ENCODE measurements at places on chromosomes 3 and 15.

GRCh38 chr3:180036092-180036670, 556 bp downstream of the PEX5L start:
- DNase-seq, result no peak

GRCh38 chr3:153688301-153689120, 432.7 kb upstream of the ARHGEF26 start:
- DNase-seq, result no peak

DNA sequence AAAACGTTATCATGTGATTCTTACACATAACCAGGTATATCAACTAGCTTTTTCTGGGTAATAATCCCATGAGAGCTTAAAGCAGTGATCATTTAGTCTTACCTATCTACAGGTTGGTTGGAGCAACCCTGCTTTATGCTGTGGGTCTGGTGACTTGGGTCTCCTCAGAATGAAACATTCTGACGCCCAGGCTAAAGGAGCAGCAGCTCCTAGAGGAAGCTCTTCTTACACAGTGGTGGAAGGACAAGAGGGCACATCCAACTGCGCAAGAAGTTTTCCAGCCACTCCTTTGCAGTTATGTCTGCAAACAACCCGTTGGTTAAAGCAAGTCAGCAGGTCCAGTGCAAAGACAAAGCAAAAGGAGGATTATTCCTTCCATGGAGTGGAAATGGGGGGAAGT, 377.5 kb downstream of the EDEM1 start:
- DNase-seq, result no peak

GRCh38 chr3:11282250-11283138, 10.3 kb downstream of the ATG7 start:
- no peak for DNase-seq

GRCh38 chr3:31522152-31522551, 10.6 kb upstream of the STT3B start:
- no peak for DNase-seq

DNA sequence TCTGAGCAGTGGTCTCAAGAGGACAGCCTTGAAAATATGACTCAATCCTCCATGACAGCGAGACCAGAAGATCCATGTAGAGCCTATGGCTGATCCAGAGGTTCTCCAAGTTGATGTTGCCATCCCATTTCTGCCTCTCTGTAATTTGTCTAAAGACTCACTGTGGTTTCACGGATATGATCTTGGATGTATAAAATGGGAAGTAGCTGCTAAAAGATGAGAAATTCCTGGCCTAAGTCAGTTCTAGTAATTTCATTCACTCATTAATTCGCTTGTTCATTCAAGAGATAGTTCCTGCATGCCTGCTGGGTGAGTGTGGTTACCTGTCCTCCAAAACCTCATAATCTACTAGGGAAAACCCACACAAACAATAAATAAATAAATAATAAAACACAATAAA, 145.9 kb downstream of the TNIK start:
- no peak for DNase-seq

DNA sequence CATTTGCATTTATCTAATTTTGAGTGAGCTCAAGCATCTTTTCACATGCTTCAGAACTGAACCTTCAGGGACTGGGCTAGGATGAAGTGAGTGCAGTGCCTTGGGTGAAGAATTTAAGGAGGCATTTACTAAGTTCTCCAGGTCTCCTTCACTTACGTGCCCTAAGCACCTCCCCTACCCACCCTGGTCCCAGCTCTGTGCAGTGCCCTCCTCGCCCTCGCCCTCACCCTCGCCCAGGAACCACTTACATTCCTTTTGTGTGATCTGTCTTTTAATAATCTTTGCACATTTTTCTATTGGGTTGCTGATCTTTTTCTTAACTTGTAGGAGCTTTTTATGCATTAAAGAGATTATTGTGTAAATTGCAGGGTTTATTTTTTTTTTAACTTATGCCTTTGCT, 322.6 kb downstream of the THSD4 start:
- no peak for DNase-seq

GRCh38 chr15:47332481-47332880, 384.8 kb upstream of the SEMA6D start:
- DNase-seq, result no peak

DNA sequence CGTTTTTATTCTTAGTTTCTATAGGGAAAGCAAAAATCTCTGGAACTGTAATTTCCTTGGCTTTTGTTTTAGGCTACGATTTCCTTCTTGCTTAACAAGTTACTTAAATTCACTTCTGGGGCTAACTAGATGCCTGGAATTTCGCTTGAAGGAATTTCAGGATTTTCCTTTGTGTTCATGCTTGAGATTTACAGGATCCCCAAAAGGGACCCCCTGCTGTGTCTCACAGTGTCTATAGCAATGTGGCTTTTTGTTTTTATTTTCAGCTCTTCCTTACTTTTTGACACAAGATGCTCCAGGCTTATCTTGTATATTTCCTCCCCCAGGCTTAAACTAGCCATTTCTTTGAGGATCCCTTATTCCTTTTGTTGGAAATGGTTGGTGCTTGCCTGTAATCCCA, 95.5 kb upstream of the DPPA4 start:
- DNase-seq, result no peak

DNA sequence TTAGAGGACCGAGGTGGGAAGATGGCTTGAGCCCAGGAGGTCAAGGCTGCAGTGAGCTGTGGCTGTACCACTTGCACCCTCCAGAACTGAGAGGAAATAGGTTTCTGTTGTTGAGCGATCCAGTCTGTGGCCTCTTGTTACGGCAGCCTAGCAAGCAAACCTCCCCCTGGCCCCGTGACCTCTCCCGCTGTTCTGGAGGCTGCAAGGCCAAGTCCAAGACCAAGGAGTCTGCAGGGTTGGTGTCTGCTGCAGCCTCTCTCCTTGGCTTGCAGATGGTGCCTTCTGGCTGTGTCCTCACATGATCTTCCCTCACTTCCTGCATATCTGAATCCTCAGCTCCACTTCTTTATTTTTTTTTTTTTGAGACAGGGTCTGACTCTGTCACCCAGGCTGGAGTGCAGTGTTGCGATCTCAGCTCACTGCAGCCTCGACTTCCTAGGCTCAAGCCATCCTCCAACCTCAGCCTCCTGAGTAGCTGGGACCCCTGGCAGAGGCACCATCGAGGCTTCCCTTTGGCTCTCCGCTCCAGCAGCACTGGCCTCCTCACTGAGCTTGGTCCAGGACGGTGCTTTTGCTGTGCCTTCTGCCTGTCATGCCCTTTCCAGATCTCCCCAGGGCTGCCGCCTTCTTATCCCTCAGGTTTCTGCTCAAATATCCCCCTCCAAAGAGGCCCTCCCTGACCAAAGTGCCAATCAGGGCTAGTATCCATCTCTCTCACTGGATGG, 18.0 kb upstream of the PLXND1 start:
- no peak for DNase-seq

DNA sequence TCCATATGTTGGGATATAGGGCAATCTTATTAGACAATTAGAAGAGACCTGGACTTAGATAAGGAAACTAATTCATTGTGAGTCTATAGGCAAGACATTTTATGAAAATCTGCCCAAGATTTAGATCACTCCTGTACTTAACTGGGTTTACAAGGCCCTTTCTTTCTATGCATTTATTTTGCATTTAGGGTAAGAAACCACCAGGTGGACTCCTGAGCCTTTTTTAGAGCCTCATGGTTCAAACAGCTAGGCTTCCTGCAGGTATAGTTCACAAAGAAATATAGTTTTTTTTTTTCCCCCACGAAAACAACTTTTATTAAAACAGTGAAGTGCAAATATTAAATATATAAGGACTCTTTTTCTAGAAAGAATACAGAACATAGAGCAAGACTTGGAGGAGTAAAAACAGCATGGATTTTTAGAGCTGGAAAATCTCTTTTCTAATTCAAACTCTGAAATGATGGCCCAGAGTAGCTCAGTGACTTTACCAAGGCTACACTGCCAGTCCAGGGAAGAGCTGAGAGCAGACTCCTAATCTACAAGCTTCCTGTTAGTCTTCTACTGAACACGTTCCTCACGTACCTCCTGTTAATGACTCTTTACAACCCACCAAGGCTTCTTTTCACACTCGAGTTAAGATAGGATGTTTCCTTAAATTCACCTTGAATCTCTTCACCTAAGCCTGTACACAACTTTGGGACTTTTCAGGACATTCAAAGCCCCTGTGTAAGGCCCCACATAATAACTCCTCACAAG, 400.9 kb upstream of the ATP11B start:
- no peak for DNase-seq

DNA sequence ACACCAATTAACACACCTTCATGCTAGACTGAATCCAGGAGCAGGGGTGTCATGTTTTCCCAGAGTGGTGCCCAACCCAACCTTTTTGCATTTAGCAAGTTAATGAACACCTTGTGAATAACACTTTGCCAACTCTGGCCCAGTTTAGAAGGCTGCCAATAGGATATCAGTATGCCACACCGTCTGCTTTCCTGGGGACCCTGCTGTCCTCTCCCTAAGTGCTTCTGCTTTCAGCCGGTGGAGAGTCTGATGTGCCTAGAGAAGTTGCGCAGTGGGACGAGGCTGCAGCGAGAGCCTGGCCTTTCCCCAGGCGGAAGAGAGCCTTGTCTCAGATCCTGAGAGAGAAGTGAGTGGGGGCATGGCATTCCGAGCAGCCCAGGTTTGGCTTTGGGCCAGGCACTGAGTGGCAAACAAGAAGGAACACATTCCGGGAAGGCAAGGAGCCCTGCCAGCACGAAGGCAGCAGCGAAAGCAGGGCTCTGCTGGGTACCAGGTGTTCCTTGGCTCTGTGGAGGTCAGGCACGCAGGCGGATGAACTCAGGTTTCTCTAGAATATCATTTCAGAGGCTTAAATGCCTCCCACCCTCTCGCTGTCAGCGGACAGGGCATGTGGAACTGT, 36.9 kb downstream of the SENP8 start:
- no peak for DNase-seq

DNA sequence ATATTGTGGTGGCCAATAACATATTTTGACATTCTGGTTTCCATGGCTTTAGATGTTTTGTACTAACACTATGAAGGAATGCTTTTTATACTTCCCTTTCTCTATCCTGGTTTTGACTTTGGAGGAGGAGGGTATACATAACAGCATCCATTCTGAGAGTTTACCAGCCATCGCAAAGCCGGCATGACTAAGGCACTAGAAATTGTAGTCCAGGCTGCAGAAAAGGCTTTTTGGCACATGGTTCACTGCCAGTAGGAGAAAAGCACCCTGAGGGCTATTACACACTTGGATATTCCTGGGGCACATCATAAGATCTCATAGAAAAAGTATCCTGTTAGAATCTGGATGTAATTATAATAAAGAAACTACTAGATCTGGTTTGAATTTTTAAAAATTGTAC, 101.8 kb downstream of the STT3B start:
- DNase-seq, result no peak

DNA sequence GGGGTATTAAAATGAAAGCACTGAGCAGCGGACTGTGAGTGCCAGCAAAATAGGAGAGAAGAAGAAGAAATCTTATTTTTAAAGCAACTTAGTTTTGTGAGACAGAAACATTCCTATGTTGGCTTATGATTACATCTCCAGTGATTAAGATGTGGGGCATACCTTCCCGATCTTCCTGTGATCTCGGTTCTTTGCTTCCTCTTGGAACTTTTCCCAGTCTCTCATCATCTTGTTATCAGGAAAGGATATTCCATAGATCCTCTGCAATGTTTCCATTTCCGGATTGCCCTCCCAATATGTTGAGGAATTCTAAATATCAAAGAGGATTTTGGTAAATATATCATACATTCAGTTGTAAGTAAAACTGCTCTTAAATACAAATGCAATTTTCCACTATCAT, 22.2 kb downstream of the TARS3 start:
- no peak for DNase-seq

DNA sequence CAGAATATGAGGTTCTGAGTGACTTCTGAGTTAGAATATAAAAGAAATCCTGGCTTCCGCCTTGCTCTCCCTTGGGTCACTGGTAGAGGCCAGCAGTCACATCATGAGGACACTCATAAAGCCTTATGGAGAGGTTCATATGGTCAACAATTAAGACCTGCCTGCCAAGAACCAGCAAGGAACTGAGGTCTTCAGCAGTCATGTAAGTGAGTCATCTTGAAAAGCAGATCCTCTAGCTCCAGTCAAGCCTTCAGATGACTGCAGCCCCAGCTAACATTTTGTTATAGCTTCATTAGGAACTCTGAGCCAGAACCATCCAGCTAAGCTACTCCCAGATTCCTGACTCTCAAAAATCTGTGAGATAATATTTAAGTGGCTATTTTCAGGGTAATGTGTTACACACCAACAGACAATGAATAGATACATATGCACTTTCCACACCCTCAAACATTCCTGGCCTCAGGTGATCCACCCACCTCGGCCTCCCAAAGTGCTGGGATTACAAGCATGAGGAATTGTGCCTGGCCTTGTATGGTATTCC, 447.2 kb downstream of the SHQ1 start:
- no peak for DNase-seq

DNA sequence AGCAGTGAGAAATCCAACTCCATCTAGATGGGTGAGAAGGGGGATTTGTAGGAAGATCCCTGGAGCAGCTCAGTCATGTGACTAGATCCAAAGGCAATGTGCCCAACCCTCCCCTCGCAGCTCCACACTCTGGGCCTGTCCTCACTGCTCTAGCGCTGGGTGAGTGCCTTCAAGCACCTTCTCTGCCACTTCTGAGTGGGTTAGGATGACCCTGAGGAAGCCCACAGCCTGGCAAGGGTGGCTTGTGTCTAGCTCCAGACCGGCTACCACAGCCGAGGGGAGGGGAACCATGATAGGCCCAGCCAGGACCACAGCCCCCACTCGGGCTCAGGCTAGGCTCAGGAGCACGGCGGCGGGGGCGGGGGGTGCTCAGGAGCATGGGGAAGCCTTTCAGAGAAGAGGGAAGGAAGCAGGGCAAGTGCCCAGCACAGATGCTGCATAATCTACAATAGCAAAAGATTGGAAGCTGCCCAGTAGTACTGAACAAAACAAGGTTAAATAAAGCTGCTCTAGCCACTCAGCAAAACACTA, 1.7 kb downstream of the SPATA12 start:
- DNase-seq, result no peak

GRCh38 chr3:19744047-19744446, 190.0 kb downstream of the EFHB start:
- no peak for DNase-seq

- DNase-seq, result no peak
These were observed 33.7 kb upstream of the GPR171 start for GRCh38 chr3:151236736-151237135.

- DNase-seq, result no peak
These were observed 174.2 kb downstream of the NEK10 start for GRCh38 chr3:27194861-27195483.

- DNase-seq, result no peak
These were observed 55.8 kb upstream of the PDZRN3 start for GRCh38 chr3:73680391-73681095.

DNA sequence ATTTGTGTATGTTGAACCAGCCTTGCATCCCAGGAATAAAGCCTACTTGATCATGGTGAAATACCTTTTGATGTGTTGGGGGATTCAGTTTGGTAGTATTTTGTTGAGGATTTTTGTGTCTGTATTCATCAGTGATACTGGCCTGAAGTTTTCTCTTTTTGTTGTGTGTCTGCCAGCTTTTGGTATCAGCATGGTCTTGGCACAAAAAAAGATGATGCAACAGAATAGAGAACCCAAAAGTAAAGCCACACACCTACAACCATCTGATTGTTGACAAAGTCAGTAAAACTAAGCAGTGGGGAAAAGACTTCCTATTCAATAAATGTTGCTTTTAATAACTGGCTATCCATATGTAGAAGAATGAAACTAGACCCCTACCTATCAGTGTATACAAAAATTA, 77.6 kb downstream of the TCF12 start:
- no peak for DNase-seq

- DNase-seq, result no peak
These were observed 4.0 kb upstream of the RASGRF1 start for GRCh38 chr15:79094611-79095021.
